Left ventricle myocardium inferior (tissue), 1 donor: ENCODE measurements at places on chromosomes 1 and 21.

- no peak for DNase-seq
Observed at GRCh38 chr1:29901624-29902325, 665.5 kb downstream of the PTPRU start.

DNA sequence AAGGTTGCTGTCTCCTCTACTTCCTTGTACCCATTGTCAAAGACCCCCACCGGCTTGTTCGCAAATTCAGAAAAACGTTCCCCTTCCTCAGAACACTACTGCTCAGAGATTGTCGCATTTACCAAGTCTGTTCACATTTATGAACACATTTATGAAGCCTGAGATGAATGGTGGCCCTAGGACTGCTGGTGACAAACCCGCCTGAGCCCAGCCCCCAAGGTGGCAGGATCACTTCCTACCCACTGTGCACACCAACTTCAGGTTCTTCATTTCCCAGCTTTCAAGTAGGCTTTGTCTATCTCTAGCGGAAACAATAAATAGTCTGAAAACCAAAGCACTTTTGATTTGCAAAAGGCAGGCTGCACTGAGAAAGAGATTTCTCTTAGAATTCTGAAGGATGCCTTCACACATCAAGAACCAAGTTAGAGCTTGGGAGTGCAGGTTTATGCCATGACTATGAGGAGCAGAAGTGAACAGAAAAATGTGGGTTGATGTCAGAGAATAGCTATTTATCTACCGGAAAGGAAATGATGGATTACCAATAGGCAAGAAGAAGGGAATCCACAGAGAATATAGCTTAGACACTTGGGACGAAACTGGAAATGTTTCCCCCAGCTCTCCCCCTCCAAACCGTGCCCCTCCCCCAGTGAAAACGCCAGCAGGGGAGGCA lies 200.5 kb downstream of the TOMM20 start:
- no peak for DNase-seq

DNA sequence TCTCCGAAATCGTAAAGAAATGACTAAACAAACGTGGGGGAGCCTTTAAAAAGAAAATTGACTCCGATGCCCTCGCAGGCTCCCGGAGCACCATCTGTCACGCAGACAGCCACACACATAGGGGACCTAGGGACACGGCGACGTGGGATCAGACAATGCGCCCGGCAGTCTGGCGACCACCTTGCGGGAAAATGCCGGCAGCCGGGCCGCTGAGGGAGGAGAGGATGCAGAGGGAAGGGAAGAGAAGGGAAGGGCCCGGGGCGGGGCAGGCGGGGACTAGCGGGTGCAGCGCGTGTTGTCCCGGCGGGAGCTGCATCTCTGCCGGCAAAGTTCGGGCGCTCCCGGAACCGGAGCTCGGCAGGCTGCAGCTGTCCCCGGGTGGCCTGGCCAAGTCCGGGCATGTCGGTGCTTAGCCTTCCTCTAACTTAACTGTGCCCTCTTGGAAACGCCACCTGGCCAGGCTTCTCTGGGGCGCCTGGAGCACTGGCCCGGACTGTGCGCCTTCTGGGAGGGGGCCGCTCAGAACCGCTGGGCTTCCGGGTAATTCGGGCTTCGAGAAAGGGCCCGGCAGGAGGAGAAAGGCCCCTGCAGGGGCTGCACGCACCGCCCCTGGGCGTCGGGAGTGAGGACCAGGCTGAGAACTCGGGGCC lies 1.8 kb downstream of the NHLH2 start:
- no peak for DNase-seq

GRCh38 chr1:180926164-180926981 lies 13.7 kb downstream of the KIAA1614 start:
- peak; percentile 77 for DNase-seq

GRCh38 chr1:21325731-21326387 lies 35.6 kb upstream of the ECE1 start:
- no peak for DNase-seq

GRCh38 chr1:88647749-88648415 lies 36.2 kb upstream of the PKN2 start:
- no peak for DNase-seq
